ENCODE measurements at places on chromosomes 1 and 21. TPM values are rescaled to one million over a fixed set of nuclear protein-coding genes. Genes with fewer than 3 reads are reported as not detected.

GRCh38 chr1:54126271-54126815 lies 26.5 kb downstream of the CDCP2 start:
- no peaks in the 10 kb centered on the region for H3K36me3 ChIP-seq
- no peaks in the 10 kb centered on the region for H3K4me1 ChIP-seq
- no peaks in the 10 kb centered on the region for H3K27me3 ChIP-seq
- DNase-seq, result no peak

DNA sequence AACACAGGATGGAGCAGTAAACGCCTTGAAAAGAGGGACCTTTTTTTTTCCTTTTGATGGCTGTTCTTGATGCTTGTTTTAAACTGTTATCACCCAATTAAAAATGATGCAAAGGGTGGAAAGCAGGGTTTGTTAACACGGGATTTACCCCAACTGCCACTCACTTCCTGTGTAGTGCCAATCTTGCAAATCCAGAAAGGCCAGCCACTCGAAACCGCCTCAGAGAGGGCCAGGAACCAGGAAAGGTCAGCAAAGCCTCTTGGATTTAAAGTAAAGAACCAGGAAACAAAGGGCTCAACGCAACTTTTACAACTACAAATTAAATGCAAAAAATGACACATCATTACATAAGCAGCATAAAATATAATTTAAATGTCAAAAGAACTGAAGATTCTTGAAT lies 347.4 kb downstream of the PDE4B start:
- H3K4me1 ChIP-seq, result no peaks in the 10 kb centered on the region
- no peak for DNase-seq
- no peak overlapping the region for H3K4me3 ChIP-seq
- no peak overlapping the region for H3K27ac ChIP-seq
- no peaks in the 10 kb centered on the region for H3K36me3 ChIP-seq
- no peaks in the 10 kb centered on the region for H3K27me3 ChIP-seq

DNA sequence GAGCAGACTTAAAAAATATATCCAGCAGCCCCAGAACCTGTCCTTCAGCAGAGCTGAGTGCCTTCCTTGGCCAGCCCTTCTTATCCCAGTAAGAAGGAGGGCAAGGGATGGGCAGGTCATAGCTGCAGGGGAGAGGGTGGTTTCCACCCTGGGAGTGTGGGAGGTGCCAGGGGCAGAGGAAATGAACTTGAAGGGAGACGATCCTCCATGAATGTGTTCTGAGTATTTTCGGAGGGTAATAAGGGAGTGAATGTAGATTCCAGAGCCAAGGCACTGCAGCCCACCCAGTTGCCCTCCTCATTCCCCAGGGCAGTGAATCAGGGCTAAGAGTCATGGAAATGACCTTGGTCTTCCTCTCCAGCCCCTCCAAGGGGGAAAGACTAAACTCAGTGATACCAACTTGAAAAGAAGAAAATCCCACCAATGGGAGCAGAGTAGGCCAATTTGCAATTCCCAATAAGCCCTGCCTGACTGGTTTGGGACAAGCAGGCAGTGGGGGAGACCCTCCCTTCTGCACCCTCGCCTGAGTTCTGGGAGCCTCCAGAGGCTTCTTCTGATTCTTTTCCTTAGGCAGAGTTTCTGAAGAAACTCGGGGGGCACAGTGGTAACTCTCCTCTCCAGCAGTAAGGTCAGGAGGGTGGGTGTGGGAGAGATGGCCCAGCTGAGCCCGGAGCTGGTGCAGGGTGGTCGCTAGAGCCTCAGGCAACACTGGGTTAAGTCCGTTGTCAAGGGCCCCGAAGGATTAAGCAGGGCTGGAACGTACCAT lies 4.2 kb downstream of the MYOG start:
- no peak overlapping the region for H3K27ac ChIP-seq
- no peaks in the 10 kb centered on the region for H3K4me1 ChIP-seq
- H3K36me3 ChIP-seq, result no peaks in the 10 kb centered on the region
- no peak for DNase-seq
- H3K4me3 ChIP-seq, result no peak overlapping the region

DNA sequence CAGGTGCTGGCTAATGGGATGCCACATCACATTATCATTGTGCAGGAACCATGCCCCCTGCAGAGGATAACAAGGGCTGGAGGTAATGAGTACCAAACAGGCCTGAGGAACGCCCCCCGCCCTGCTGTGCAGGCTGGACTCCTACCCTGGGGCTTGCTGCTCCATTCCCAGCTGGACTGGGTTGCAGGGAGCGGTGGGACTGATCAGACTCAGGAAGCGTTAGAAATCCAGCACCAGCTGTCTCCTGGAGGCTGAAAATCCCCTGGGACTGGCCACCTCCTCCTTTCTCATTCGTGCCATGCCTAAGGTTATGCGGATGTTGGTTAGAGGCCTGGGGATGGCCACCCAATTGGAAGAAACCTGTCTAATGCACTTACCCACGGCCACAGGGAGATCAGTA lies 36.9 kb upstream of the POU3F1 start:
- no peaks in the 10 kb centered on the region for H3K27me3 ChIP-seq
- no peak overlapping the region for H3K4me3 ChIP-seq
- H3K27ac ChIP-seq, result no peak overlapping the region
- no peaks in the 10 kb centered on the region for H3K4me1 ChIP-seq
- DNase-seq, result no peak
- no peaks in the 10 kb centered on the region for H3K36me3 ChIP-seq

GRCh38 chr21:29295066-29295650 lies 3.6 kb upstream of the BACH1 start:
- H3K4me1 ChIP-seq, result no peaks in the 10 kb centered on the region
- no peaks in the 10 kb centered on the region for H3K36me3 ChIP-seq
- H3K4me3 ChIP-seq, result no peak overlapping the region
- no peak for DNase-seq

DNA sequence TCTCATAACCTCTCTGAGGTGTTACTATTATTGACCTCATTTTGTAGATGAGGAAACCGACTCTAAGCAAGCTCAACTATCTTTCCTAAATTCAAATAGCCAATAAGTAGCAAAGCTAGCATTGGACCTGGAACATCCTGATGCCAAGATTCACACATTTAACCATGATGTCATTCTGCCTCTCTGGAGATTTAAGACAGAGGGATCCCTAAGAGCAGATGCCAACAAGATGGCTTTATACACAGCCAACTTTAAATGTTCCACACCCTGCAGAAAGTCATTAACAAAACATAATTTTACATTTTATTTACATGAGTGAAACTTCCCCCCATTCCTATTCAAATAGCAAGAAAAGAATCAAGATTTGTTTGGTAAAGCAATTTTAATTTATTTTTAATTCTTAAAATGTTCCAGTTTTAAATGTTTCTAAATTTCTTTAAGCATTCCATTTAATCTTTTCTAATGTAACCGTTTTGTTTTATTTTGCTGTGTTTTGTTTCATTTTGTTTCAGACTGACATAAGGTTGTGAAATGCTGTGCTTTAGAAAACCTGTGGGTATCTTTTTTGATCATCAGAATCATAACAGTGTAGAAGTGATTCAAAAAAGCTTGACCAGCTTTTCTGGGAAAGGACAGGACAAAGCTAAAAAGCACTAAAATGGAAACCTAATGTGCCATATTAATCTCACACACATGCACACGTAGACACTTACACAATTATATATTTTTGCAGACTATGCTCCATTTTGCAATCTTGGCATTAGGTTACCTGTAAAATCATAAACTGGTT lies 7.6 kb upstream of the VAV3 start:
- no peak for DNase-seq
- H3K4me1 ChIP-seq, result no peaks in the 10 kb centered on the region
- no peaks in the 10 kb centered on the region for H3K27me3 ChIP-seq
- H3K36me3 ChIP-seq, result no peaks in the 10 kb centered on the region
- no peak overlapping the region for H3K27ac ChIP-seq
- H3K4me3 ChIP-seq, result no peak overlapping the region

- DNase-seq, result no peak
- no peak overlapping the region for H3K4me3 ChIP-seq
- H3K36me3 ChIP-seq, result no peaks in the 10 kb centered on the region
- peak overlapping the region; percentile 86 for H3K27ac ChIP-seq
Measured at GRCh38 chr21:46025113-46025770, 43.7 kb downstream of the COL6A1 start.

- DNase-seq, result no peak
- H3K36me3 ChIP-seq, result no peaks in the 10 kb centered on the region
- no peak overlapping the region for H3K27ac ChIP-seq
- no peaks in the 10 kb centered on the region for H3K27me3 ChIP-seq
Measured at GRCh38 chr1:9203511-9203982, 31.0 kb upstream of the H6PD start.

DNA sequence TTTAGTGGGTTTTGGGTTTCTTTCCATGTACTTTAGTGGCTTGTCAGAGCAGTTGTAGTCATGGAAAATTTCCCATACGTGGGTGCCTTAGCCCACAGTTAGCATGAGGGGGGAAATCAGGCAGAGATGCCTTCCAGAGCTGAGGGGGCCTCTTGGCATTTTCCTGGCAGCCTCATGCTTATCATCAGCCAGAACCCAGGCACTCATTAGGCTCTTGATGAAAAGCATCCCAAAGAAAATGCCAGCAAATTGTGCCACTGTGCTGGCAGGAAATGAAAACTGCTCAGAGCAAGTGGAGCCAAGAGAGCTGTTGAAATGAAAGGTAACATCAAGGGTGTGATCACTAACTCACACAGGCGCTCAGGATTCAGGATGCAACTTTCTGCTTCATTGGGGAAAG lies 128.0 kb downstream of the TNNI3K start:
- H3K27me3 ChIP-seq, result no peaks in the 10 kb centered on the region
- no peak overlapping the region for H3K27ac ChIP-seq
- H3K4me1 ChIP-seq, result no peaks in the 10 kb centered on the region
- no peaks in the 10 kb centered on the region for H3K36me3 ChIP-seq

GRCh38 chr1:174795806-174796205 lies 203.9 kb upstream of the CACYBP start:
- H3K27ac ChIP-seq, result no peak overlapping the region
- no peaks in the 10 kb centered on the region for H3K36me3 ChIP-seq
- H3K4me1 ChIP-seq, result no peaks in the 10 kb centered on the region
- H3K4me3 ChIP-seq, result no peak overlapping the region
- no peak for DNase-seq

- no peaks in the 10 kb centered on the region for H3K36me3 ChIP-seq
- H3K4me1 ChIP-seq, result peaks cover 7% of the 10 kb centered on the region
- DNase-seq, result peak; percentile 88
Measured at GRCh38 chr1:234608025-234608910, 1.7 kb downstream of the IRF2BP2 start.

DNA sequence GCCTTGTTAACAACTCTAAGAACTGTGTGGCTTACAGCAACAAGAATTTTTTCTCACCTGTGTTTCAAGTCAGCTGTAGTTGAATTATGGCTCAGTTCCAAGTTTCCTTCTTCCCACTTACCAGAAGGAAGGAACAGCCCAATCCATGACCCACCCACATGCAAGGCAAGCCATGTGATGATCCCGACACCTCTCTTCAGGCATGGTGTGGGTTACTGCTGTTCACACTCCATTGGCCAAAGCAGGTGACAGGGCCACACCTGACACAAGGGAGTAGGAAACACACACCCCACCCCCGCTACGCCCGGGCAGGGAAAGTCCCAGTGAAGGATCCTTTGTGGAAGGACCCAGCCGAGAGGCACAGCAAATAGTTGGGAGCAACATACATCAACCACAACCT lies 36.3 kb downstream of the KCNJ15 start:
- no peak overlapping the region for H3K4me3 ChIP-seq
- H3K27me3 ChIP-seq, result no peaks in the 10 kb centered on the region
- no peaks in the 10 kb centered on the region for H3K4me1 ChIP-seq
- H3K36me3 ChIP-seq, result no peaks in the 10 kb centered on the region
- DNase-seq, result no peak

DNA sequence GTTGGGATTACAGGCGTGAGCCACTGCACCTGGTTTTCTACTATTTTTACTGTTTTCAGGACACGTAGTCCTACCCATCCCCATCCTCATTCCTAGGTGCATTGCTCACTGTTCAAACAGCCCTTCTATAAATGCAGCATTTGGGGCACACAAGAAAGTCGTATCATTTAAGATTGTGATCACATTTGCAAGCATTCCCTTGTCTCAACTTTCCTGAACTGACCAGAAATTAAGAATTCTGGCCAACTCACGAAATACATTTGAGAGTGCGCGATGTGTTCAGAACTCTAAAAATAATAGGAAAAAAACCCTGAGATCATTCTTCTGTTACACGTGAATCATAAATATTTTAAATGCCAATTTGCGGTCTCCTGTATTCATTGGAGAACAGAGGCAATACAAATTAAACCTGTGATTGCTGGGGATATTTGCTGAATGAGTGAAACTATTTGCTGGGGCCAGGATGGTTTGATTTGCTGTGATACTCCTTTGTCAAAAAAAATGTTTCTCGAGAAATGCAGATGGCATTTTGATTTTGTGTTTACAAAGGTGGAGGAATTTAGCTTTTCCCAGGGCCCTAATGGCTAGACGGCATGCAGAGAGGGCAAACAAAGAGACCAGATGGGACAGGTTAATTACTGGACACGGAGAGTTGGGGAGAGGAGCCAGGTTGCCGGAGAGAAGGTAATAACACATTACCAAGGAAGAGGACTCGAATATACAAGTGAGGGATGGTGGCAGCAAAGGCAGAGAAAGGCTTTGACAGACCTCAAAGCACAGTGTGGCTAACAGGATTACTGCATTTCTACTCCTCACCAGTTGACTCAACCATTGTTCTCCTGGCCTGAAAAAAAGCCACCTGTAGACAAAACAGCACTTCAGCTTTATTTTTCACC lies 38.4 kb downstream of the STPG1 start:
- H3K4me3 ChIP-seq, result no peak overlapping the region
- no peaks in the 10 kb centered on the region for H3K4me1 ChIP-seq
- H3K27ac ChIP-seq, result no peak overlapping the region
- no peaks in the 10 kb centered on the region for H3K27me3 ChIP-seq
- DNase-seq, result no peak
- H3K36me3 ChIP-seq, result no peaks in the 10 kb centered on the region

DNA sequence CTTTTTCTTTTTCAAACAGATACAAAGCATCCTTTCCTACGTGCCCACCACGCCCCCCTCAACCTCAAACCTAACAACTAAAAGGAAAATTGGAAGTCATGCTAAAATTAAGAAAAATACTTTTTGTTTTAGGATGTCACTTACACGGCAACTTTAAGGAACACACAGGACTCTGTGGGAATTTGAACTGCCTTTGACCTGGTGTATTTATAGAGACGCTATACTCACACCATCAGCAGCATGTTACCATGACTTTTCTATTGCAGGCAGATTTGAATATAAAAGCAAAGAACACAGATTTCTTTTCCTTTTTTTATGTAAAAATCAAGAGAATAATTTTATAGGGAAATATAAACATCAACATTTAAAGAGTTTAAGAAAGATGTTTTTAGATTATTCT lies 198.2 kb downstream of the SIPA1L2 start:
- H3K27ac ChIP-seq, result no peak overlapping the region
- no peak for DNase-seq
- H3K4me3 ChIP-seq, result no peak overlapping the region
- no peaks in the 10 kb centered on the region for H3K27me3 ChIP-seq
- no peaks in the 10 kb centered on the region for H3K4me1 ChIP-seq

DNA sequence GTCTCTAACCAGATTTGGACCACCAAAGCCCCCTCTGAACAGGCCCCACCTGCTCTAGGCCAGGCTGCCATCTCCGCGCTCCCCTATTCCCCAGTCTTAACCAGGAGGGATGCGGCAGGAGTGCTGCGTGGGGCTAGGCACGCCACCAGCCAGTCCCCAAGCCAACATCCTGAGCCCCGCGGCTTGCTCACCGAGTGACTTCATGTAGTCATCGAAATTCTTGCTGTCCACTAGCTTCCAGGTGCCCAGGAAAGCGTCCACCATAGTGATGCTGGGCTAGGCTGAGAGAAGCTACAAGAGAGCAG lies 173 bp downstream of the FABP3 start:
- peaks cover 6% of the 10 kb centered on the region for H3K4me1 ChIP-seq
- H3K36me3 ChIP-seq, result no peaks in the 10 kb centered on the region

The VPS72 gene
- total RNA-seq, result 53.5 TPM
